ENCODE measurements at places on chromosomes 7 and 10. TPM values are rescaled to one million over a fixed set of nuclear protein-coding genes. Genes with fewer than 3 reads are reported as not detected.

Gene WIPF3
- 2.0 TPM for total RNA-seq

DNA sequence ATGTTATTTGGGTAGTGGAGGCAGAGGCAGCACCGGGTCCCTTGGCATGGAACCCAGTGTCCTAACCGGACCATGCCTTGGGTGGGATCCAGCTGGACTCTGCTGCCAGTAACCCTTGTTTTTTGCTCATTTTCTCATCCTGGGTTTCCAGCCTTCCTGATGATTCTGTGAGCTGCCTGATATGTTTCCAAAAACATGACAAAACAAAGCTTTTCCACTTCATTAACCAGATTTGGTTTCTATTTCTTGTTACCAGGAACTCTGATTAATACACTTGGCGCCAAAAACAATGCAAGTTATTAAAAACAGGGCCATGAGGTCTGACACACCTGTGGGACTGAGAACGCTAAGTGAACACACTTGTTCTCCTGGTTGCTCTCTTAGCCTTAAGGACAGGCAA lies 32.8 kb upstream of the DLG5 start:
- DNase-seq, result no peak

Gene NXPH1
- not detected for total RNA-seq

- no peak for DNase-seq
Measured at GRCh38 chr10:78437407-78437768, 403.7 kb downstream of the RPS24 start.

Data from Panc1 (cell line).